Hematopoietic multipotent progenitor cell treated with erythropoietin and hydrocortisone succinate and interleukin-3 and kit ligand, for 15 days (in vitro differentiated cells): ENCODE measurements at places on chromosomes 12 and 14.
A peak's percentile ranks its signal among the peaks of the same experiment; 100 is the strongest.

GRCh38 chr14:100440758-100441203 lies 117.6 kb downstream of the SLC25A47 start:
- DNase-seq = peak; percentile 6

- DNase-seq = no peak
These were observed 368.6 kb upstream of the RGS6 start for GRCh38 chr14:71563492-71564153.

- no peak for DNase-seq
These were observed 414.5 kb downstream of the PCNX1 start for GRCh38 chr14:71321574-71322315.

GRCh38 chr12:93191956-93192355 lies 185.8 kb upstream of the NUDT4 start:
- DNase-seq = no peak

DNA sequence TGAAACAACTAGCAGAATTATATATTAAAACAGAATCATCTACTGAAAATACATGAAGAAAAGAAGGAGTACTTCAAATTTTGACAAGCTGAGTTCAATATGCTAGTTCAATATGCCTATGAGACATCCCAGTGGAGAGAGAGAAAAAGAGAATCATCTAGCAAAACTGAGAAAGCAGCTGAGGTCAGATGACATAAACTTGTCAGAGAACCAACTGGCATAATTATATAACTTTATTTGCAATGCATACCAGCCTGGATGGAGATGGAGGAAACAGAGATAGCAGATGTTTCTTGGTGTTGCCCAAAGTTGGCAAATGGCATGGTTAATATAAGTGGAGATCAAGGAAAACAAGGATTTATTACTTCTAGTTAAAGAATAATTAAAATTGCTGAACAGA lies 148.7 kb upstream of the PDZRN4 start:
- DNase-seq = no peak

DNA sequence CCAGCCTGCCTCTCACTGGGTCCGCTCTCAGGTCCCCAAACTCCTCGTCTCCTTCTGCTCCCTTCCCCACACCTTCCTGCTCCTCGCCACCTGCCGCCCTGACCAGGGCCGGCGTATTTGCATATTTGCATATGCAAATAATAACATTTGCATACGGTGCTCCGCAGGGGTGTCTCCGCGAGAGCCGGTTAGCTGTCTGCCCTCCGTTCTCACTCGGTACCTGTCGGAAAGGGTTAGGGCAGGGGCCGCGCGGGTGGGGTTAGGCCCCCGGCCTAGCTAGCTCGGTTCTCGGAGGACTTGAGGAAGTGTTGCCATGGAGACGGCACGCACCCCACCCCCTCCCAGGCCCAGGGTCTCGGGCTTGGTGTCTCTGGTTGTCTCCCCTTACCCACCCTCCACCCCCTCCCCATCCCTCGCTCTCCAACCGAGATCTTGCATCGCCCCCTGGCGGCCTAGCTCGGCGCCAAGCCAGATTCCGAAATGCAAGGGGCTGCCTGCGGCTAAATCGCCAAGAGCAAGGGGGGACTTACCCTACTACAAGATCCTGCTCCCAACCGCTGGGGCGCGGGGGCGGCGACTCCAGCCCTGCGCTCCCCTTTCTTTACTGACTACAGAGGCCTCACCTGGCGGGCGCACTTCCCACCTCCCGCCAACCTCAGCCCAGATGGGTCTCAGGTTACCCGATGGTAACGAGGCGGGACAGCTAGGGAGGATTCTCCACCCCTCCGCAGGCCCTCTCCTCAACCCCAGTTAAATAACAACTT lies 8.1 kb downstream of the STAC3 start:
- peak; percentile 50 for DNase-seq

DNA sequence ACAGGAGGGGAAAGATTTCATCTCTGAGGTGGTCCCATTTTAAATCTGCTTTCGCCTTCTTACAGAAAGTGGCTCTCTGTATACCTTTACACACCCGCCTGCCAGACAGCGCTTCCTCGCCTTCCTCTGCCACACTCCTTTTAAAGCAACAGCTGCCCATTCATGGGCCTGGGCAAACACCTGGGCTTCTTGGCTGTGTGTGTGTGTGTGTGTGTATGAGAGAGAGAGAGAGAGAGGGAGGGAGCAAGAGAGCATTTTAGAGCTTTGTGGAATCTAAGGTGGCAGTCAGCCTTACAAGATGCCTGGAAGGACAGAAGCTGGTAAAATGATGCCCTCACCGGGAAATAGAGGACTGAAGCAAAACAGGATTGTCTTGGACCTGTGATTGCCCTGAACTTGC lies 20.0 kb downstream of the PTHLH start:
- no peak for DNase-seq

GRCh38 chr14:41457393-41457792 lies 149.3 kb upstream of the LRFN5 start:
- DNase-seq = no peak

DNA sequence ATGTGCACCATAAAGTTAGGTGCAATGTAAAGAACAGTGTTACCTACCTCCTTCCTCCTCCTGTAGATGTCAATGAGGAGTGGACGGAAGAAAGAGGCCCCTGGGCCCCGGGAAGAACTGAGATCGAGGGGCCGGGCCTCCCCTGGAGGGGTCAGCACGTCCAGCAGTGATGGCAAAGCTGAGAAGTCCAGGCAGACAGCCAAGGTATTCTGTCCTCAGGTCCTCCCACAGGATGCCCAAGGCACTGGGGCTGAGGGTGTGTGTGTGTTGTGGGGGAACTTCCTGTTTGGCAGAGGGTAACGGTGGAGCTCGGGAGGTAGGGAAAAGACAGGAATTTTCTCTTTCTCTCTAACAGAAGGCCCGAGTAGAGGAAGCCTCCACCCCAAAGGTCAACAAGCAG lies 6.4 kb downstream of the ATN1 start:
- no peak for DNase-seq

DNA sequence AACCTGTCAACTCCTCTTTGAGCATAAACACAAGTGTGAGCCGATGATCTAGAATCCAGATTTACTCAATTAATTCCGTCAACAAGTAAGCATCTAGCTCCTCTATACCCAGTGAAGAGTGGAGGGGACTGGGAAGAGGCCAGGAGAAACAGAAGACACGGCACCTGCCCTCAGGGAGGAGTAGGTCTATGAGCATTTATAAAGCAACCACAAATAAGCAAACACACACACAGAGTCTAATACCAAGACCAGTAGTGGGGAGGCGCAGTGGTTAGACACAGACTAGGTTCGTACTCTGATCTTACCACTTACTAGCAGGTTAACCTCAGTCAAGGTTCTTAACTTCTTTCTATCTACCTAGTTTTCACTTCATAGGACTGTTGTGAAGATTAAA lies 5.9 kb upstream of the FOXN3 start:
- DNase-seq = no peak

- no peak for DNase-seq
These were observed 90.6 kb upstream of the AMN1 start for GRCh38 chr12:31819427-31819826.
